H1 (cell line): ENCODE measurements at places on chromosomes 4 and X. TPM values are rescaled to one million over a fixed set of nuclear protein-coding genes. Genes with fewer than 3 reads are reported as not detected.

- DNase-seq: peak; percentile 86
These were observed 30.0 kb downstream of the ARHGEF9 start for GRCh38 chrX:63754860-63755579.

GRCh38 chrX:40966213-40966820, 118.9 kb upstream of the USP9X start:
- no peak for DNase-seq

DNA sequence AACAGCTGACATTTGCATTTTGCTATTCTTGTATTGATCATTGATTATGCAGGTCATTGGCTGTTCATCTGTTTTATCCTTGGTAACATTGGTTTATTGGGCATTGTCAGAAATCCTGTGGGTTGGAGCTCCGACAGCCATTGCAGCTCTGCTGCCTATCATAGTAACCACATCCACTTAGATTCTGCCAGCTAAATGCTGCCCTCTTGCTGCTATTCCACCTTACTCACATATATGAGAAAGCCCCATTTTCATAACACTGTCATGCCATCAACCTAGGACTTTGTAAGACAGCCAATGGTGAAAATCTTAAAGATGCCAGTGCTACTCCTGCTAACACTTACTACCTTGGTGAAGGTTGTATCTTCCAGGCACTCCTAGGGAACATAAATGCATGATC, 187.3 kb upstream of the CXCL13 start:
- no peak for DNase-seq

DNA sequence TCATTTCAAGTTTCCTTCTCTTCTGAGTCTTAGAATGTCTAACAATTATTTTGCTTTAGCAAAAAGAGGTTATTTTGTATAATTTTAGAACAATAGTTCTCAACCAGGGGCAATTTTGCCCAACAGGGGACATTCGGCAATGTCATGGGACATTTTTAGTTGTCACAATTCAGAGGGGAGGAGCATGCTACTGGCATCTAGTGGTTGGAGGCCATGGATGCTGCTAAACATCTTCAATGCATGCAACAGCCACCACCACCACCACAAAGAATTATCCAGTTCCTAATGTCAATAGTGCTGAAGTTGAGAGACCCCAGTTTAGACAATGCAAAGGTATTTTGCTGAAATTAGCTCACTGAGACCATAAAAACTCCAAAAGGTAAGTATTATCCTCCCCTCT, 122.5 kb downstream of the ARHGAP6 start:
- no peak for DNase-seq

- DNase-seq: peak; percentile 63
These were observed 13.9 kb upstream of the ETDC start for GRCh38 chrX:135295238-135295943.

CXorf49 gene
- total RNA-seq: not detected in 2 replicates

CENPVL2 gene
- total RNA-seq: 2.9 and 3.2 TPM in 2 replicates

SH2D1A gene
- total RNA-seq: not detected in 2 replicates

XG gene
- 0.31 and 0.78 TPM in 2 replicates for total RNA-seq

PAK3 gene
- total RNA-seq: 6.4 and 7.2 TPM in 2 replicates

HMX1 gene
- total RNA-seq: 0.26 and 0.34 TPM in 2 replicates
